ENCODE measurements at places on chromosomes 1 and 21.

GRCh38 chr1:65090406-65090805, 57.6 kb upstream of the AK4 start:
- DNase-seq: no peak

DNA sequence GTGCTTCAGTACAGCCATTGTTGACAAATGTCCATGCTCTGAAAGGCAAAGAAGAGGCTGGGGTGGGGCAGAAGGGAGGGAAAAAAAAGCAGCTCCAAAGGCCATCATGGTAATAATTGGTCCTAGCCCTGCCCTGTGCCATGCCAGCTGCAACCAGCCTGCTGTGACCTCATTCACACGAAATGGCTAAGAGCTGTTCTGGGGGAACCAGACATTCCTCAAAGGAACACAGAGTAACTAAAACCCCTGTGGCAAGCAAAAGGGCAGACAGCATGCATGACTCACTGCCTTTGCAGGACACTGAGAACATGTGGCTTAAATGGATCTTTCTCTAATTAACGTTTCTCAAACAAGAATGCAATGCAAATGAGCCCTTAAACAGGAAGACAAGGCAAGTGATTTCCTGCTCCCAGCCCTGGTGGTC, 42.3 kb downstream of the STYXL2 start:
- DNase-seq: no peak

- no peak for DNase-seq
Measured at GRCh38 chr1:197198911-197199310, 52.4 kb upstream of the ASPM start.

DNA sequence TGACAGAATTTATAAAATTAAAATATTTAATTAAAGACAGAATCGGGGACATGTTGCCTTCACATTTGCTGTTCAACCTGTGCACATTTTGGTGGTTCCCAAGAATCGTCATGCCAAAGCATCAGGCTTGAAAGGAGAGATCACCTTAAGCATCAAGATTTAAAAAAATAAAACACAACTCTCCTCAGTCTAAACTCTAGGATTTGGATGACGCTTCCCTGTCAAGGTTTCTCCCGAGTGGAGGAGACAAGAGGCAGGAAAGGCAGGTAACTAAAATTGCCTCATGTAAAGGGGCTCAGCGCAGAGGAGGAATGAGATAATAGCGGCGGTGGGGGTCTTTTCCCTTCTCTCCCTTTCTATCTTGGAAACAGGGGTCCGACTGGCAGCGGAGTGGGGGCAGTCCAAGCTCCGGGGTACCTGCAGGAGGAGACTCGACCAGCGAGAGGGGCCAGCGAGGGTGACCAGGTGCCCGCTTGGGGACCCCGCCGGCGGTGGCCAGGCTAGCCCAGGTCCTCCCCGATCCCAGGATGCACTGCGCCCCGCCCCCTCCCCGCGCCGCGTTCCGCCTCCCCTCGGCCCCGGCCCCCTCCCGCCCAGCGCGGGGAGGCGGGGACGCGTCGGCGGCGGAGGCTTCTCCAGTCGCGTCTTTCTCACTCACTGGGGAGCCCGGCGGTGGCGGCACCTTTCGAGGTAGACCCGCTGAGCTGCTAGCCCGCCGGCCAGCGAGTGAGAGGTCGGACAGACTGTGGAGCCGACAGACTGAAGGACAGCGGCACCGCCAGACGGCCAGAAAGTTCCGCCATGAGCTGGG, at the start of gene FNBP1L:
Gene FNBP1L (plus strand): TSS at position 638 of the 811 bp plus-strand sequence. CDS start 164 bp downstream, at position 802.
- DNase-seq: no peak

DNA sequence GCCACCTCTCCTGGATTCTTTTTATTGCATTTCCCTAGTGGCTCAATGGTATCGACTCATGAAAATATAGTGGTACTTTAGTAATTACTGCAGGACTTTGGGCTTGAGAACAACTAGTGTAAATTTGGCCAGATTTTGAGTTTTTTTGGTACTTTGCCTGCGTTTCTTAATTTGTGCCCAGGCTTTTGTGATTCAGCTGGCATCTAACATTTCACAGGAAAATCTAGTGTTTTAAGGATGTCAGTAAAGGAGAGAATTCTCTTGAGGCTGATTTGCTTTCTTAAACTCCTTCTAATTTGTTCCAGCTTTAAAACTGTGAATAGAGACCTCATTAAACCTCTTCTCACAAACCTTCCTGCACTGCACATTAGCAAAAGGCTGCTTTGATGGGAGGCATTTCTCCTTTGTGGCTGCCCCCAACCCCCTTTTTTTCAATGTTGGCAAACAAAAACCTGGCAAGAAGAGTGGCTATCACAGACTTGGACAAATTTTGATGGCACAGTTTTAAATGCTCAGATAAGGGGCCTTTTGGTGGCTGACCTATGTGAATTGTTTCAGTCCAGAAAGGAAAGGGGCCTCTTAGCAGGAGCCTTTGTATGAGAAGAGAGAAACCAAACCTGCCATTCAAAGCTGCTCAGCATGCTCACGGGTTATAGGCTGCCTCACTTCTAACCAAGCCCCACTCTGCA, 113.4 kb upstream of the RAVER2 start:
- no peak for DNase-seq

GRCh38 chr1:154843636-154844296, 26.3 kb downstream of the KCNN3 start:
- DNase-seq: no peak

DNA sequence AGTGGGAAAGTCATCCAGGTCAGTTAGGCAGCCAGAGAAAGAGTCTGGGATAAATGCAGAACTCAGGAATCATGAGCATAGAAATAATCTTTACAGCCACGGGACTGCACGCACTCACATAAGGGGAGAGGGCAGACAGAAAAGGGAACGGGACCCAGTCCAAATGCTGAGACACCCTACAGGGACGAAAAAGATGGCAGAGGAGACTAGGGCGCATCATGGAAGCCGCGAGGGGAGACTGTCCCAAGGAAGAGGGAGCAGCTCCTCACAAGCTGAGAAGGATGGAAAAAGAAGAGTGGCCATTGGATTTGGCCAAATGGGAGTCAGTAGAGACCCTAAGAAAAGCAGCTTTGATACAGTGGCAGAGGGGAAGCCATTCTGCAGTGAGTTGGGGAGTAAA, 102.9 kb upstream of the TLR5 start:
- no peak for DNase-seq

GRCh38 chr21:34702341-34703170, 33.8 kb downstream of the CLIC6 start:
- DNase-seq: no peak

DNA sequence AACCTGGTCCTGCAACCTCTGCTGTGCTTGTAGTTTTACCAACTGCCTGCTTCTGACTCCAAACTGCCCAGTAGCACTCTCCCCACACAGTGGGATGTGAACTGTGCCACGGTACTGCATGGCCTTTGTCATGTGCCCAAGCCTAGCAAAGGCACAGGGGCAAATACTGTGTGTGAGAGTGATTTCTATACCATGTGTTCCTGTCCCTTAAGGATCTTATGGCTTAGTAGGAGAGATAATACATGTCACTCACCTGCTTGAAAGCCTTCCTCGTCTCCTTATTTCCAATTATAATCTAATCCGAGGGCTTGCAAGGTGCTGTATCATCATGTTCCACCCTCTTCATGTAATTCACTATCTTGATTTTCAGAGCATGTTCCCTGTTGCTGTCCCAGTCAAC, 51.3 kb downstream of the UBE4B start:
- DNase-seq: no peak

DNA sequence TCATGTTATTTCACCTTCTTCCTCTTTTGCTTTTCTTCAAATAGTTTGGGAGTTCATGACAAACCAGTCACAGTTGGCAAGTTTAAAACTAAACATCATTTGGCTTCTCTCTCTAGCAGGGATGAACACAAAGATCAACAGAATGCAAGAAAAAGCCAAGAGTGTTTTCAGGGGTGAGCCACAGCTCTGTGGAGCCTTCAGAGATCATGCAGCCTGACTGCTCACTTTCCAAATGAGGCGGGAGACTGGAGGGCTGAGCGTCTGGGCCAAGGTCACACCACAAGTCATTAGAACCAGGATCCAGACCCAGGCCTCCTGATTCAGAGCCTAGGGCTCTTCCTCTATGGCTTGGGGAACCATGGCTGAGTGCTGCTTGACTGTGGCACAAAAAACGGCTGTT, 2.7 kb downstream of the DPT start:
- DNase-seq: no peak

GRCh38 chr1:110138956-110139355, 11.3 kb upstream of the SLC6A17 start:
- no peak for DNase-seq

DNA sequence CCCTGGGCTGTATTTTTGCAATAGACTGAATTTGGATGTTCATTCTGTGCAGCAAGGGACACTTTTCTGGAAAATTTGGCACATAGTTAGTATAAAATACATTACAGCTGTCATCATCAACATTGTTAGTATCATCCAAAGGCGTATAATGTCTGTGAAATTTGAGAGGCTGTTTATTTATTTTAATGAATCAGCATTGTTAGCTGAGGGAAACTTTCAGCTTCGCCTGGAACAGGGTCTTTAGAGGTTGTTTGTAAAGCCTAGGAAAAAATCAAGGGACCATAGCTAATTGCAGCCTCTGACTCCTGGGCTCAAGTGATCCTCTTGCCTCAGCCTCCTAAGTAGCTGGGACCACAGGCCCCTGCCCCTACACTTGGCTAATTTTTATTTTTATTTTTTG, 106.8 kb upstream of the USP24 start:
- no peak for DNase-seq

DNA sequence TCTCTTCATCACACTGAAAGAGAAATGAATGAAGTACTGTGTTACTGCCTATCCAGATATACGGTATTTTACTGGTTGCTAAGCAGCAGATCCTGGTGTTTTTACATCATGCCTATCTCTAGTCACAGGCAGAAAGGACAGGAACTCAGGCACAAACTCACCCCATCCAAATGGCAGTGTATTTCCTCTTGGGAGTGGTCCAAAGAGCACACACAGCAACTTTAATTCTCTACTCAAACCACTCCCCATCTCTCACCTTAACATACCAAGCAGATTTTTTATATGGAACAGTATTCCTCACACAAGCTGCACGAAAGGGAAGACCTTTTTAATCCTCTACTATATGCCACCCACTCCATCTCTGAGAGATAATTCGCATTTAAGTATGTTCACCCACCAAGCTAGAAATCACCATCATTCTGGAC, 27.3 kb downstream of the EIF4G3 start:
- DNase-seq: no peak

GRCh38 chr1:151953409-151954094, 40.1 kb downstream of the S100A10 start:
- no peak for DNase-seq

GRCh38 chr21:46509741-46510502, 51.2 kb downstream of the DIP2A start:
- DNase-seq: no peak

Data from NCI-H1436 treated with DMSO at 0.1 percent for 48 hours (cell line).